Fibroblast of skin of left biceps (primary cell): ENCODE measurements at places on chromosomes 2 and 18.

GRCh38 chr2:211835695-211836094, 702.9 kb downstream of the ERBB4 start:
- no peak for DNase-seq

DNA sequence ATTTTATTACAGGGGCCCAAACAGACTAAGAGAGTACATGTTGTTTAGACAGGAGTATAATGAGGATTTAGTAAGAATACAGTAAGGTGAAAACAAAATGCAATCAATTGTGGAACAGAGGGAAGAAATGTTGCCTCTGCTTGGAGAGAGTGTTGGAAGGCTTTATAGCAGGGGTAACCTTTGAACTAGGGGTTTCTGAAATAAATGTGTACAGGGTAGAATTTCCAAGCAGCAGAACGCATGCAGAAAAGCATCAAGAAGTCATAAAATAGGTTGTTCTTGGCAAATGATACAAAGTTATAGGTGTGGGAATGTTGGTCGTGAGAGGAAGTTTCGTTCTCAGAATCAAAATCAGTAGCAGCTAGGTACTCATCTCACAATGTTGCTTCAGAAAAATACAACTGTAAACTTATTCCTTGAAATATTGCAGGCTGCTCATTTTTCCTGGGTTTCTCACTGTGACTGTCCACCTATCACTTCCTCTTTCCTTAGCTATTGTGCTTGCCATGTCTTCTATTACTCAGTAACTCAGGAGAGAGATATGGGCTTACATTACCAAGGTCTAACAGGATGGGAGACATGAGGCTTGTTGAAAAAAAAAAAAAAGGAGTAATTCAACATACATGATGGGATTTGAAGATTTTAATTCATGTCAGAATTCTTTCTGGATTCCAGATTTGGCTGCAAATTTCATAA, 17.1 kb upstream of the HNMT start:
- DNase-seq, result no peak

- DNase-seq, result no peak
Observed at GRCh38 chr18:49997558-49997957, 184.2 kb upstream of the ACAA2 start.

DNA sequence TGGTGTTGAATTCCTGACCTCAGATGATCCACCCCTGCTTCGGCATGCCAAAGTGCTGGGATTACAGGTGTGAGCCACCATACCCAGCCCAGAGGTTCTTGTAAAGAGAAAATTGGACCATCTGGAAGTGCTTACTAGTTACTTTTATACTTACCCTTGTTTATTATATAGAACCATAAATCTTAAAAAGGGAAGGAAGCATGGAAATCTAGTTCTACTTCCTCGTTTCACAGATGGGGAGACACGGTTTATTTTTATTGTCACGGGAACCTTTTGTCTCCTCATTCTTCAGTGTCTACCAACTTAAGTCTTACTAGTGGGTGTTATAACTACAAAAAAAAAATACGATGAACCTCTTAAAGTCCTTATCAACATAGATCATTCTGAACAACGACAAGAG, 45.8 kb upstream of the PDK1 start:
- DNase-seq, result no peak

DNA sequence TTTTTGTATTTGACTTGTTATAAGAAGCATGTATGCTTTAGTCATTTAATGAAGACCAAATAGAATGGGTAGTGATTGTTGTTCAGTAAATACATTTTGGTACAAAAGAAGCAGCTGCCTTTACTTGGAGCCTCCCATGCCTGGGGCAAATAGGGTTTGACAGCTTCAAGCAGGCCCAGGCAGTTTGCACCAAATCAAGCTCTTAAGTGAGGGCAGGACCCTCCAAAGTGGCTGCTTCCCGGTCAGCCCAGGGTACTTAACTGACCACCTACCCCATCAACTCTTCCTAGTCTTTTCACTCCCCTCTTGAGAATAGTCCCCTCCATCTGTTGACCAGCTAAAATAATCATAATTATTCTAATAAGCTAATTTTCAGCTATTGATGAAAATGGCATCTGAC, 5.2 kb downstream of the MAPRE3 start:
- no peak for DNase-seq

DNA sequence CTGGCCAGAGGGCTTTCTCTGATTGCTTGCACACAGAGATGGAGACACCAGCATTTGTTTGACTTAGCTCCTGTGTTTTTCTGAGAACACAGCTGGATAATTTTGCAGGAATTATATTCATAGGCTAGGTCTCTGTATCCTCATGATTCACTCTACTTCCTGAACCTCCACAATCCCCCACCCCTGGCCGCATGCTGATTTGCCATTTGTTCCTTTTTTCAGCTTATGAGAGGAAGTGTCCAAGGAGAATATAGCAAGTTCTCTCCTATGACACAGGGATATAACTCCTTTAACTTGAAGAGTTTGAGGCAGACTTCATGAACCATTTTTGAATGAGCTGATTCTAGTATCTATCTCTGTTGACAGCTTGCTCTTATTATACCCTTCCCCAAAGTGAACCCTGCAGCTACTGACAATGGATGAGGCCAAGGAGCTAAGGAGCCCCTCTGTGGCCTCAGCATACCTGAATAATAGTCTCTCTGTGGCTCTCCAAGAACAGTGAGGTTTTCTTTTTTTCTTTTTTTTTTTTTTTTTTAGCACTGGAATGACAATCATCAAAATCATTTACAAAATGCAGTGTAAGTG, 15.4 kb downstream of the CAVIN2 start:
- no peak for DNase-seq

DNA sequence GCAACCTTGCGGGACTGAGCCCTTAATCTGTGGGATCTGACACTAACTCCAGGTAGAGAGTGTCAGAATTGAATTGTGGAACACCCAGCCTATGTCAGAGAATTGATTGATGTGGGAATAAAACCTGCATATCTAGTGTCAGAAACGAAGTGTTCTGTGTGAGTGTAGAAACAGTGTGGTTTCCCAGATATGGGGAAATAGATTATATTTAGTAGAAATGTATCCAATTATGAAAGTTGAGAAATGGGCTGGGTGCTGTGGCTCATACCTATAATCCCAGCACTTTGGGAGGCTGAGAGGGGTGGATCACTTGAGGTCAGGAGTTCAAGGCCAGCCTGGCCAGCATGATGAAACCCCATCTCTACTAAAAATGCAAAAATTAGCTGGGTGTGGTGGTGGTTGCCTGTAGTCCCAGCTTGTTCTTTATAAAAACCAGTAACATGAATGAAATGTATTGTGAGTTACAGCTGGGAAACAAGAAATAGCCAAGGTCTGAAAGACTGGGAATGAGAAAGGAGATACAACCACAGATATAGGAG, 4.3 kb upstream of the TP53I3 start:
- DNase-seq, result no peak

GRCh38 chr2:205857520-205858237, 175.4 kb downstream of the NRP2 start:
- no peak for DNase-seq

DNA sequence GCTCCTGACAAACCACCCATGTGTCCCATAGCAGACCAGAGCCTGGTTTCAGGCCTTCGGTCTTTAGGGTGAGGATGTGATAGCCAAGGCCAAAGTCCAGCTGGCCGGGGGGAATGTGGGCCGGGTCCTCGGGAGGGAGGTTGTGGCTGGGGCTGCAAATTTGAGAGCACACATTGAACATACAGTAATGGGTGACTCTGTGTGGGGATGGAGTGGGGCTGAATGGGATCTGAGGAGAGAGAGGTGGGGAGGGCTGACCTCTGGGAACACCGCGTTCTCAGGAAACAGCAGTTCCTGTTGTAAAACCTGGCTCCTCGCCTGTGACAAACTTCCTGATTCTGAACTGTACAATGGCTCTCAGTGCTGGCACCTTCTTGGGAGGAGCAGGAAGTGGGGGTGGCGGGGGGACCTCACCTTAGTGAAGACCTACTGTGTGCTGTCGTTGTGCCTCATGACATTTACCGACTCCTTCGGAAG, 48.8 kb downstream of the MCFD2 start:
- DNase-seq, result no peak

- DNase-seq, result no peak
Observed at GRCh38 chr2:110969696-110970095, 151.0 kb upstream of the BCL2L11 start.

DNA sequence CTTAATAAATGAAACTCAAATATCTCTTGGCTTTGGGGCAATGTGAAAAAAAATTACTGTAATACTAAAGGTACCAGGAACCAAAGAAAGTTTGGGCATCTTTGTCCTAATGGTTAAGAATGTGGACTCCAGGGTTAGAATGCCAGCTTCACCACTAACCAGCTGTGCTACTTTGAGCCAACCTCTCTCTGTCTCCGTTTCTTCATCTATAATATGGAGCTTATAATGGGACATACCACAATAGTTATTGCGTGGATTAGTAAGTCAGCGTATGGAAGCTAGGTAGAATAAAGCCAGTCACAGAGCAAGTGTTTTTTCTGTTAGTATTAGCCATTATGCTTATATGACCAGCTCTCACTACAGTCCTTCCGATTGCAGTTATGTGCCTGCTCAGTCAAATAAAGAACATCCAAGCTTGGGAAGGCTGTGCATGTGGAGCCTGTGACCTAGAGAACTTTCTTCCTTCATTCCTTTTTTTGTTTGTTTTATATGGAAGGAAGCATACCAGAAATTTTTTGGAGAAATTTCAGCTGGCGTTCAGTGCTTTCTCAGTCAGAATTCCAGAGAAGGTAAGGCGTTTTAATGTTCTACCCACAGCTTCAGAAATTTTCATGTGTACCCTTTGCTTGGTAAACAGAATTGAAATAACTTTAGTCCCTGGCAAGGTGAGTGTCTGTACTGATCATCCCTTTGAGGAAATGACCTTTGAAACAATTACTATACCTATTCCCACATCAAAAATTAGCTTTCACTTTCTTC, 114.0 kb upstream of the RND3 start:
- peak; percentile 60 for DNase-seq

- no peak for DNase-seq
Observed at GRCh38 chr2:84700006-84700405, 180.9 kb downstream of the TRABD2A start.

DNA sequence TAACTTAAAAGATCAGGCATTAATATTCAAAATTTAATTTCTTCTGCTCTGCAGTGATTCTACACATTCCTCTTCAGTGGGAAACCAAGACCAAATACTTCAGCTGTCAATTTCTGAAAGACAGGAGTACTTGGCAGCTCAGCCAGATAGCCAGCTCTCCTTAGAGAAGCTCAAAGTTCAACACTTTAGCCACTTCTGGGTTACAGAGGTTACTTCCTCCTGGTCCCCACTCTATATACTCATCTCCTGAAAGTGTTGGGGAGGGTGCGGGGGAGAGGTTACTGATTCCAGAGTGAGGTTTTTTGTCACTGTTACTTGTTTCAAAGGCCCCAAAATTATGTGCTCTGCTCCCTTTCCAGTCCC, 4.1 kb downstream of the CYTIP start:
- no peak for DNase-seq

- DNase-seq, result no peak
Observed at GRCh38 chr2:102391565-102391964, 31.4 kb upstream of the IL18RAP start.

- DNase-seq, result no peak
Observed at GRCh38 chr18:61085036-61085435, 248.2 kb upstream of the CDH20 start.

DNA sequence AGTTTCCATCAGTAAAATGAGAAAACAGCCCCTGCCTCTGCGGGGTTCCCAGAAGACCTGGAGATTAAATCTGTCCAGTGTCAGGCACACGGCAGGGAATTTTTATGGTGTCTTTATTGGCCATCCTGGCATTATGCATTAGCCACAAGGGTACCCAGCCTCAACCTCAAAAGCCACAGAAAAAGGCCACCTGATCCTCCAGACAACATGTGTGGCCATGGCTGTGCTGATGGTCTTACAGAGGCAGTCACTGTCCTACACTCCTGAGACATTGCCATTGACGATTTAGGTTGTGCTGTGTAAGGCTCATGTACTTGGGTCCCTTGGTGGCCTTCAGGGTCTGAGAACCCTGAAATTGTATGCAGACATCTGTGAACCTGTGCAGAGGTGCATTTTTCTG, 115.6 kb downstream of the SMAD7 start:
- DNase-seq, result no peak

- DNase-seq, result no peak
Observed at GRCh38 chr18:37254236-37254754, 311.3 kb downstream of the CELF4 start.

- no peak for DNase-seq
Observed at GRCh38 chr2:235527806-235528469, 34.1 kb downstream of the AGAP1 start.

- DNase-seq, result no peak
Observed at GRCh38 chr2:1812926-1813325, 68.6 kb upstream of the PXDN start.

GRCh38 chr2:151186011-151186410, 75.7 kb downstream of the RBM43 start:
- DNase-seq, result no peak

GRCh38 chr2:113117541-113118262, 9.7 kb upstream of the IL1RN start:
- peak; percentile 73 for DNase-seq

GRCh38 chr2:102044967-102045489, 53.3 kb downstream of the IL1R2 start:
- no peak for DNase-seq
